ENCODE measurements at places on chromosomes 4 and X.

DNA sequence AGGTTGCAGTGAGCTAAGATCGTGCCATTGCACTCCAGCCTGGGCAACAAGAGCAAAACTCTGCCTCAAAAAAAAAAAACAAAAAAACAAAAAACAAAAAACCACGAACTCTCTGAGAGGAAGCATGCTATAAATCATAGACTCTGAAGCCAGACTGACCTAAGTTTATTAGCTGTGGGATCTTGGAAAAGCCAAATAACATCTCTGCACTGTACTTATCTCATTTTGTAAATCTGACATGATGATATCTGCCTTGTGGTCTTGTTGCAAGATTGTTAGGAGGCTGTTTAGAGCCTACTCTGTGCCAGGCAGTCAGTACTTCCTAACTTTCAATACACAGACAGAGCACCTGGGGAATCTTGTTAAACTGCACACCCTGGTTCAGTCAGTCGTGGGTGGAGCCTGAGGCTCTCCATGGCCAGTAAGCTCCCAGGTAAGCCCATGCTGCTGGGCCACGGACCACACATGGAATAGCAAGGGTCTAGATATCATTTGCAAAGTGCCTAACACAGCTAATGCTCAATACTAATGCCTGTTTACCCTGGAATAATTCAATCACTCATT lies 107.6 kb upstream of the SMIM10 start:
- no peak for DNase-seq

GRCh38 chrX:68077378-68077777 lies 355.9 kb downstream of the OPHN1 start:
- DNase-seq = no peak

- DNase-seq = no peak
Measured at GRCh38 chr4:113147498-113148111, 98.2 kb downstream of the ANK2 start.

DNA sequence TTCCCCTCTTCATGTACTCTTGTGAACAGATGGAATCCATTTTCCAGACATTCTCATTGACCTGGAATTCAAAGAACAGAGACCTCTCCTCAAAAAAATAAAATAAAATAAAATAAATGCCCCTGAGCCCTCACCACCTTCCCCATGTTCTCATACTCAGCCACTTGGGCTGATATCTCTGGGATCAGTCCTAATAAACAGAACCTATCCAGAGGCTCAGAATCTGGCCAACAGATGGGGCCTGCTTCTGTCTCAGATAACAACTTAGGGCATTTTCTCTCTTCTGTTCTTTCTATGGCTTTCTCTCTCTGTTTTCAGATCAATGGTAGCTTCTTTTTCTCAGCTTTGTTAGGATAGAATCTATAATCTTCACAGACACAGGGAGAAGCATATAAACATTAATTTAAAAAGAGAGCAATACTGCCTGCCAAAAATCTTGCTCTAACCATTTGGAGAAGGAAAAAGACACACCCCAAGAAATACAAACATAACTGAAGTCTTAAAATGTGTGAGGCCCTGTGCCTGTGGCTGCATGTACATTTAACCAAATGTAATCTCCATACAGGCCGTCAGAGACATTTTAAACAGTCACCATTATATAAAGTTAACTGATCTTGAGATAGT lies 907.1 kb downstream of the FAT4 start:
- no peak for DNase-seq

GRCh38 chrX:19867411-19867732 lies 20.0 kb downstream of the SH3KBP1 start:
- no peak for DNase-seq

- no peak for DNase-seq
Measured at GRCh38 chrX:88612870-88613329, 134.1 kb upstream of the CPXCR1 start.

DNA sequence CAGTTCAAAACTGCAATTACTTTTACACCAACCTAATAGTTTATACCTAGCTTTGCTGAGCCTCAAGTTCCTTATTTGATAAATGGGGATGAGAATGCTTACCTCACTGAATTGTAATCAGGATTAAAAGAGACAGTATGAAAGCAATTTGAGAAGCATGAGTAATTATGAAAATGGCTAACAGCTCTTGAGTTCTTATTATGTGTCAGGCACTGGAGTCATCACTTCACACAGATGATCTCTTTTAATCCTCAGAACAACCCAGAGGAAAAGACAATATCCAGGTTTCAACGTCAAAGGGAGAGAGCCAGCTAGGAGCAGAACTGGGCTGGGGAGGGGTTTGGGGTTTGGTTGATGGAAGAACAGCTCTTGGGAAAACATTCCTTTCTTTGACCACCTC lies 221.0 kb upstream of the NWD2 start:
- DNase-seq = no peak

DNA sequence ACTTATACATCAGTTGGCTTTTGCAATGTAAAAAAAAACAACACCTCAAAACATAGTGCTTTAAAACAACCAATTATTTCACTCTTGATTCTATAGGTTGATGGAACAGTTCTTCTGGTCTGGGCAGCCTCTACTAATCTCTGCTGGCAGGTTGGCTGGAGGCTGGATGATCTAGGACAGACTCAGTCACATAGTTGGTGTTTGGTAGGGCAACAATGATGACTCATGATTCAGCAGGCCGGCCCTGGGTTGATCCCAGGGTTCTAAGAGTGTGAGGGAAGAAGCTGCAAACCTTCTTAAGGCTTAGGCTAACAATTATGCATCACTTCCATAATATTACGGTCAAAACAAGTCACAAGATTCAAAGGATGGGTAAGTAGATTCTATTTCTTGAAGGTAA lies 558.2 kb downstream of the ZNF674 start:
- no peak for DNase-seq

DNA sequence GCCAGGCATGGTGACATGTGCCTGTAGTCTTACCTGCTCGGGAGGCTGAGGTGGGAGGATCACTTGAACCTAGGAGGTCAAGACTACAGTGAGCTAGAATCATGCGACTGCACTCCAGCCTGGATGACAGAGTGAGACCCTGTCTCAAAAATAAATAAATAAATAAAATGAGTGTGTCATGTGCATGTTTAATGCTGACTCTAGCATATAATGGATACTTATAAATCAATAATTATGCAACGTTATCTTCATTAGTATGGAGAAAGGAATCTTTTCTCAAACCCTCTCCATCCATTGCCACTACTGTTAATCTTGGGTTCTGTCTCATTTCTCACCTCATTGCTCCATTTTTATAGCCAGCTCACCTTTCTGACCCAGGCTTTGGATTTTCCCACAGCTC lies 189.5 kb upstream of the RPL34 start:
- no peak for DNase-seq

DNA sequence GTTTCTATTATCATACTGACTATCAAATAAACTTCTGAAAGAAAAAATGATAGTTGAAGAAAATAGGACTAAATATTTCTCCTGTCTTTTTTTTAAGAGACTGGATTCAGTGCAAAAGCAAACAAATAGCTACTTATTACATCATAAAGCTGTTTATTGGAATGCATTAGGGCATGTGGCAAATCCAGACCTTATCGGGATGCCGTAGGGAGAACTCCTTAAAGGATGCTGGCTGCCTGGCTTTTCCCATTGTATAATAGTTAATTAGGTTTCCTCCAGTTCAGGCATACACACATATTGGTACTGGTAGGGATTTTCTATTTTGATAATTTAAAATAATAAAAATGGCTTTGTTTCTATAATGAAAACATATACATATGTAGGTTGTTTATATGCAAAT lies 539.3 kb upstream of the ATOH1 start:
- DNase-seq = no peak

GRCh38 chr4:18075823-18076433 lies 54.4 kb upstream of the LCORL start:
- no peak for DNase-seq
